ENCODE measurements at places on chromosomes 6 and 20.

GRCh38 chr6:24481449-24481848 is 7.9 kb downstream of the GPLD1 start:
- no peak for DNase-seq

DNA sequence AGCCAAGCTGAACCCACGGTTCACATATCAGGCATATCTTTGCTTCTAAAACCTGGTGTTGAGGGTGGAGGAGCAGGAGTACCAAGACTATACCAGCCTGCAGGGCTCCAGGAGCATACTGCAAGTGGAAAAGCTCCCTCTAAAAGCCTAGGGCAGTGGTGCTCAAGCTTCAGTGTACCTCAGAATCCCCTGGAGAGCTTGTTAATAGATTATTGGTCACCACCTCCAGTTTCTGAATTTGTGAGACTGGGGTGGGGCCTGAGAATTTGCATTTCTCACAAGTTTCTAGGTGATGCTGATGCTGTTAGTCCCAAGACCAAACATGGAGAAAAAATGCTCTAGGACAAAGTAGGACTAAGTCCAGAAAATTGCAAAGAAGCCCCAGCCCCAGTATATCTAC is 65.4 kb downstream of the FILIP1 start:
- DNase-seq: no peak

DNA sequence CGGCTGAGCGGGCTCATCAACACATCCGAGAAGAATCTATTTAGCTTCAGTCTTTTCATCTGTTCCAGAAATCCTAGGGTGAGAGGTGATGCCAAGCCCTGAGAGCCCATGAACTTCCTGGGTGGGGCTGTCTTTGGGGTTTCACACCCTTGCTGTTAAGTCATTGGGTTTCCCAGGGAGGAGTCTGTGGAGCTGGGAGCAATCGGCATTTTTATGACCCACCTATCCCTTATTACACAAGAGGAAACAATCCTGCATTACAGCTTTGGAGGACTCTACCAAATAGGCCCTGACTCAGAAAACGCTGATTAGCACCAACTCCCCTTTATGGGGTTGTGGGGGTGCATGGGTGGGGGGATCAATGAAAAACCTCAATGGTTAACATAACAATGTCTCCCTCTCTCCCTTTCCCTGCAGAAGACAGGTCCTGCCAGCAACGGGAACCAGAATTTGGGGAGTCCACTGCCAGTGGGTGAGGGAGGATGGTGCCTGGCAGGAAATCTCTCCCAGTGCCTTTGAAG is 46.3 kb downstream of the EZR start:
- DNase-seq: no peak

- no peak for DNase-seq
Observed at GRCh38 chr6:151796842-151797530, 10.5 kb upstream of the ESR1 start.

- no peak for DNase-seq
Observed at GRCh38 chr6:64040113-64040512, 404.5 kb downstream of the PHF3 start.

- no peak for DNase-seq
Observed at GRCh38 chr6:114061116-114061515, 90.2 kb upstream of the HDAC2 start.

DNA sequence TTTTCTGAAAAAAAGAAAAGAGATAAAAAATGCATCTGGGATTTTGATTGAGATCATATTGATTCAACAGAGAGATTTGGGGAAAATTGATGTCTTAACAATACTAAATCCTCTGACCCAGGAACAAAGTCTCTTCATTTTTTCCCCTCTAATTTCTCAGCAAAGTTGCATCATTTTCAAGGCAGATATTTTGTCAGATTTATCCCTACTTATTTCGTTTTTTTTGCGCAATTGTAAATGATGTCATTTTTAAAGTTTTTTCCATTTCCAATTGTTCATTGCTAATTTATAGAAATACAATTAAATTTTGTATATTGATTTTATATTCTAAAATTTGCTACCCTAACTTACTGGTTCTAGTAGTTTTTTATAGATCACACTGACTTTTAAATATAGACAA is 97.7 kb upstream of the TMEM170B start:
- DNase-seq: no peak

DNA sequence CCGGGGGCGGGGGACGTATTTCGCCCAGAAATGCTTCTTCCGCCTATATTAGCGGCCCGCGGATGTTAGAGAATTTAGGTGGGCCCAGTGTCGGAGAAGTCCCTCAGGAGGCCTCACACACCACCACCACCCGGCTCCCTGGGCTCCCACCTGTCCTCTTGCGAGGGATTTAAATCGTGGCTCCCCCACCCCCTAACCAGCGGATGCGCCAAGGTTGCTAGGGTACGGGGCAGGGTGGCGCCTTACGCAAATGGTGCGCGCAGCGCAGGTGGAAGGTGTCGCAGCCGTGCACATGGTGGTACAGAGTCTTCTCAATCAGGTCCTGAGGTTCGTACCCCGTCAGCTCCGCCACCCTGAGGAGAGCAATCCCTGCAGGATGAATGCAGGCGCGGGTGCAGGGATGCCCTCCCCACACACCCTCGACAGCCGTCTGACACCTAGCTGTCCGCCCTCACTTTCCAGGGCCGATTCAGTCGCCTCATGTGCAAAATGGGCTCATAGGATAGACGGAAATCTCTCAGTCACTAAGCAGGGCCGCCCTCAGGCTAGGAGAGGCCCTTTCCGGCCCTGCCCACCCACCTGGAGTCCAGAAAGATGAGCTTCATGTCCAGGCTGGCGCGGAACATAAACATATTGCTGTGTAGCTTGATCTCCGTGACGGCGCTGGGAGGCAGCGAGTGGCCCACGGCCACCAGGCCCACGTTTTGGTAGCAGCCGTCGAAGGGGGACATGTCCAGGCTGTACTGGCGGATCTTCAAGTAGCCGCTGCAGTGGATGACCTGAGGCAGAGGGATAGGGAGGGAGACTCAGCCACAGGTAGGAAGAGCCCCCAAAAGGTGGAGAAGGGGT is 16.6 kb downstream of the SIM1 start:
- no peak for DNase-seq

GRCh38 chr6:147741389-147741788 is 232.9 kb downstream of the SAMD5 start:
- DNase-seq: peak; percentile 6

DNA sequence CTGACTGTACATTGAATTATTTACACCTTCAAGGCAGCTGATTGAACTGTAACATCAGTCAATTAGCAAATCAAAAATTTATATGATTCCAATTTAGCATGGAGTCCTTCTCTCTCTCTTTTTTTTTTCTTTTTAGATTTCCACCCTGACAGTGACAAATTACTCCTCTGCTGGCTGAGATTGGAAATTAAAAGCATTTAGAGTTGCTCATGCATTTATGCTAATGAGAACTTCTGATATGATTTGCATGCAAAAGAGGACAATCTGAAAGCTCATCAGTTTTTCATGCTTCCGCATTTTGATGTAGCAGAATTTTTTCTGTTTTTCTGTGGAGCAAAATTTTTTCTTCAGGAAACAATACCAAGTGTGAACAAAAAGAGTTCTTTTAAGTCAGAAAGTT is 130.5 kb upstream of the NOX3 start:
- DNase-seq: no peak

GRCh38 chr6:45946352-45946751 is 69.3 kb downstream of the CLIC5 start:
- no peak for DNase-seq

GRCh38 chr6:168641446-168641845 is 200.5 kb downstream of the SMOC2 start:
- DNase-seq: no peak

DNA sequence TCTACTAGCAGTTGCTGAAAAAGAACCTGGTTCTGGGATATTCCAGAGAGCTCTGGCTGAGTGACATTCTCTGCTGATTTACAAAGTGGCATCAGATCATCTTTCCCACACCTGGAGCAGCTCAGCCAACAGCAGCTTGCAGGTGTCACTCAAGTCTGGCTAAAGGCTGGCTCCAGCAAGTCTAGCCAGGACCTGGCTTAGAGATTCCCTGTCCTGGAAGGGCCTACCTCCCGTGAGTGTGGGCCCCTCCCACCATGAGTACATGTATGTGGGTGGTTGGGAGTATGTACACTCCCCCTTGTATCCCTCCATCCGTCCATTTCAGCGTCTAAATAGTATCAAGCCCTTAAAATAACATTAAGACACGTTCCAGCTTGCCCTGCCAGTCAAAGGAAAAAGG is 539.3 kb upstream of the ID4 start:
- no peak for DNase-seq
